ENCODE measurements at places on chromosomes 6 and 20.

- DNase-seq = no peak
These were observed 6.1 kb upstream of the RWDD1 start for GRCh38 chr6:116564921-116565872.

- no peak for DNase-seq
These were observed 52.4 kb downstream of the RNF144B start for GRCh38 chr6:18439581-18439980.

DNA sequence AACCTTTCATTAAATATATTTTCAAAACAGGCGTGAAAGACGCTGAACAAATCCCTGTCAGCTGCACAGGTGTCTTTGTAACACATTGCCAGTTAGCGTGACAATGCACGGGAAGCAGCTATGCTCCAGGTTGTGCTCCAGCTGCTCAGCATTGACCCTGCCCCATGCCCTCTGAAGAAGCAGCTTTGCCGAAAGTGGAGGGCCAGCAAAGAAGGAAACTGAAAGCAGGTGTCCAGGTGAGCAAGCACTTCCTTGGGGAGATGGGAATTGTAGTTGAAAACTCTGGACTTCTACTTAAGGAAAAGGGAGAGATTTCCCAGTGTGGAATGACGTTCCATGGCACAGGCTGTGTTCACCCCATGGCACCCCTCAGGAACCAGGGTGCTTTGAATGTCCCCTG is 125.7 kb downstream of the TTLL2 start:
- no peak for DNase-seq

GRCh38 chr6:35231563-35231962 is 17.8 kb downstream of the SCUBE3 start:
- no peak for DNase-seq

GRCh38 chr20:45337367-45338120 is 10.7 kb downstream of the SDC4 start:
- no peak for DNase-seq

DNA sequence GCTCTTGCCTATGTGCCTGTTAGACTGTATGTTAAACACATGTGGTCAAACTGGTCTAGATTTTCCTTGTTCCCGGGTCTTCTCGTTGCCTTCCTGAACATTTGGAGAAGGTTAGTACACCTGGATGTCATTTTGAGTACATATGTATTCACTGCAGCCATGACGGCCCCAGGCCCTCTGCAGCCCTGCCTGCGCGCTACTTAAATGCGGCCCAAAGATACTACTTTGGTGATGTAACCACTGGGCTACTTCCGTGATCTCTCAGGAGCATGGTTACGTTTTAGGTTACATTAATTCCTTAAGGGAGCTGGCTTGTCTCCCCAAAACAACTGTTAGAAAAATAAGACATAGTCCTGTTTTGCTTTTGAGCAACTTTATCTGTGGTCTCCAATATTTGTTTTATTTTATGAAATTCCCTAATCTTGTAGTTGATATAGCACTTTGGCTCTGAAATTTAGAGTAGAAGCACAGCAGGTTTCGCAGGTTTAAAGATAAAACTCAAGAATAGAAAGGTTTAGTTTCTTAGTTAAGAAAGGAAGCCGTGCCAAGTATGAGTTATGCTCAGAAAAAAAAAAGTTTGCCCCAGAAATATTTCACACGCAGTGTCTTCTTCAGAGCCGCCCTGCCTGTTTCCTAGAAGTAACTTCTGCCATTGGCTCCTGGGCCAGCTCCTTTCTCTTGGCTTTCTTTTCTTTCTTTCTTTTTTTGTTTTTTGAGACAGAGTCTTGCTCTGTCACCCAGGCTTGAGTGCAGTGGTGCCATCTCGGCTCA is 38.1 kb downstream of the TIAM2 start:
- no peak for DNase-seq

DNA sequence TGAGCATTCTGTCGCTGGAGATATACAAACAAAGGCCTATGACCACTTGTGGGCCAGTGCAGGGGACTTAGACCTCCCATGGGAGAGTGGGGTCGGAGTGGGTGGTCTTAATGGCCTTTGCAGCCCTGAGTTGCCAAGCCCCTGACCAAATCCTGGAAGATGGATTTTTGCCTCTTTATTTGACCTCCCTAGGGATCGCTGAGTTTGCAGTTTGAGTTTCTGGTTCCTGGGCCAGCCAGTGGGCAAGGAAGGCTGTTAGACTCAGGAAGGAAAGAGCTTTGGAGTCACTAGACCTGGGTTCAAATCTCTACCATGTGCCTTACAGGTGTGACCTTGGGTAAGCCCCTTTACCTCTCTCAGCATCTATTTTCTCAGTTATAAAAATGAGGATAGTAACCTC is 94.1 kb downstream of the CD40 start:
- DNase-seq = no peak

DNA sequence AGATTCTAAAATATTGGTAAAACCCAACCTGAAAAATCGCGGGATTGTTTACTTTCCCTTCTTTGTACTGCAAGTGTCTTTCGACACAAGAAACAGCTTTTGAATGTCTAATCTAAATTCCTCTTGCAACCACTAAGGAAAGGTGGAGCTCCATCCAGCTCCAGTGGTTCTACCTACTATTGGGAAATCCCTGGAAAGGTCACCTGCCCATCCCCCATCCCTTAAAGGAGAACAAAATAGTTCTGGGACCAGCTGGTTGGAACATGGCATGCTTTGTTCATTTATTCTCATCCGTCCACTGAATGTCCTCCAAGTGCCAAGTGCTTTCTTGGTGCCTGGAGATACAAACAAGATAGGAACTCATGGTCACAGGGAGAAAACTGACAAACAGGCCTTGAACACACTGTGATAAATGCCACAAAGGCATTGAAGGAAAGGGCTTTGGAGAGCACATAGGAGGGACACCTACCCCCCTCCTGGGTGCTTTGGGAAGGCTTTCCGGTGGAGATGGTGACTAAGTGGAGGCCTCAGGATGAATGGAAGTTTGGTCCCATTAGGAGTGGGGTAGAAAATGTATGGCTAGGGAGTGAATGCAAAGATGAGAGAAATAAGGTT is 2.3 kb upstream of the CITED2 start:
- no peak for DNase-seq

DNA sequence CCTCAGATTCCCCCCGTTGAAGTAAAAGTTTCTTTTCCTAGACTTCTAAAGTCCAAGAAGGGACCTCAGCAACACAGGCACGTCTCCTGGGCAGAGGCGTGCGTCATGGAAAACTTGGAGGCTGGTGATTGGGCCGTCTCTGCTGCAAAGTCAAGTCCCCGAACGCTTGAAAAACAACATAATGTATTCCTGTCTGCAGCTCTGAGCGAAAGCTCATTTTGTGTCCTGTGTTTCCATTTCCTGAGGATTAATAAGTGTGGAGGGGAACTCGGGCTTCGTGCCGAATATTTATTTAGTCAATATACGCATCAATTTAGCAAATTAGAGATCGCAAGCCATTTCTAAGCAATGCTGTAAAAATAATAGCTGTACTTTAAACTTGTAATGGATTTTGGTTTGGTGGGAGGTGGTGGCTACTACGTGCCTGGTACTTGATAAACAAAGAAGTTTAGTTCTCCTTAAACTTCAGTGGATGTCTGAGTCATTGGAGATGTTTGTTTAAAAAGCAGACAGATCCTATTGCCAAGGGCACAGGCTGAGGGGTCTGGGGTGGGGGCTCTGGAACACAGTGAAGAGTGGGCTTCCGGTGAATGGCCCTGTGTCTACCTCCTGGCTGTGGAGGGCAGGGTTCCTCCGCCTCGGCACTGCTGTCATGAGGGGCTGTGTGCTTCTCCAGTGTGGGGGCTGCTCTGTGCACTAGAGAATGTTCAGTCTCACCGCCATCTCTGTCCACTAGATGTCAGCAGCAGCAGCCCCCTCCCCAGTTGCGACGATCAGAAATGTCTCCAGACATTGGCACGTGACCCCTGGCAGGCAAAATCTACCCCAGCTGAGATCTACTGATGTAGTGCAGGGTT is 21.8 kb downstream of the PCK1 start:
- DNase-seq = no peak

GRCh38 chr6:51396583-51396982 is 577.9 kb downstream of the TFAP2B start:
- DNase-seq = no peak

DNA sequence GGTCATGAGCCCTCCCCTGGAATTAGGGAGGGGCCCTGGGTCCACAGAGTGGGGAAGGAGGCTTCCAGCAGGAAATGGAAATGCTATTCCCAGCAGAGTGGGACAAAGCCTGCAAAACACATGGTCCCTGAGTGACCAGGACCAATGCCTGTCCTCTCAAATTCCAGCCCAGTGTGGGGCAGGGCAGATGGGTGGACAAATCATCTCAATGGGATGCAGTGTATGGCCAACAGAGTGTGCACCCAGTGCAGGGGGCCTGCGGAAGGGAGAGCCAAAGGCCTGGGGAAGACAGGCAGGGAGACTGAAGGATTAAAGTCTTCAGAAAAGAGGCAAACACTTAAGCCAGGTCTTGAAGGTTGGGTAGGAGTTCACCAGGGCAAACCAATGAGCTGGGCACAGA is 28.7 kb upstream of the PHACTR3 start:
- no peak for DNase-seq

DNA sequence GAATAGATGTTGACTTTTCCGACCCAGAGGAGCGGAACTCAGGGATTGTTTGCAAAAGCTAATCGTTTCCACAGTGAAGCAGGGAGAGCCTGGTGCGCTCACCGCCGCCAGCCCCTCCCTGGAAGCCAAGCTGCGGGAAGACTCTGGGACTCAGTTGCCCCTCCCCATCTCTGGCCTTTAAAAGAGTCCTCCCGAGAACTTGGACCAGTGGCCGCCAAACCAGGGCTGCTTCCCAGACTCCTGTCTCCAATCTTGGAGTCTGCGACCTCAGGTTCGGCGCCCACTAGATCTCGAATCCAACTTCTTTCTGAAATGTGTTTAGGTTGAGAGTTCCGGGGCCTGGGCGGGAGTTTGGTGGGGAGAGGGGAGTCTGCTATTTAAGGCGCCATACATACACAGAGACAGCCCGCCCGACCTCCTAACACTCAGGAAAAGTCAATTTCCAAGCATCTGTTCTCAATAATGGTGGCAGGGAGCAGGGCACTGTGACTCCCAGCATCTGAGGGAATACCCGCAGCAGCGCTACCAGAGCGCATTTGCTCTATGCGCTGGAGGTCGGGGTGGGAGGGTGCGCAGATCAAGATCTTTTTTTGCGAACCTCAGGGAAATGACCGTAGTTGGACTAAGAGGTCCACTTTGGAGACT is 800 bp upstream of the GRIK2 start:
- DNase-seq = no peak

DNA sequence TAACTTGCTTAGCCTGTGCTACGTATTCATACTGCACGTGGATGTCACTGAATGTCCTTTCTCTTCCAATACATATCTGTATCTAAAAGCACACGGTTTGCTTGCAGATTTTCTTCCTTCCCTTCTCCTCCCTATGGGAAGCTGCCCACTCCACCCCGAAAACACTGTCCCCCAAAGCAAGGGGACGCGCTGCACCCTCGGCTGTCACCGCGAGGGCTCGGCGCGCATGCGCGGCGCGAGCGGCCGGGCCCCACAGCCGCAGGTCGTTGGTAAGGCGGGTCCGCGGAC is 659 bp downstream of the TMX4 start:
- DNase-seq = peak; percentile 47

Measured in stimulated activated CD8-positive, alpha-beta memory T cell treated with anti-CD3 and anti-CD28 coated beads, Interleukin-2, amount 100 ng/mL, for 48 hours (primary cell).